ENCODE measurements at places on chromosomes 16 and 17. TPM values are rescaled to one million over a fixed set of nuclear protein-coding genes. Genes with fewer than 3 reads are reported as not detected.

- no peak for DNase-seq
- no peaks in the 10 kb centered on the region for H3K4me1 ChIP-seq
- H3K27ac ChIP-seq = no peak overlapping the region
- H3K4me3 ChIP-seq = no peak overlapping the region
Observed at GRCh38 chr16:71956486-71956885, 43.7 kb downstream of the PKD1L3 start.

- peaks cover 82% of the 10 kb centered on the region for H3K36me3 ChIP-seq
- no peaks in the 10 kb centered on the region for H3K4me1 ChIP-seq
- peak; percentile 17 for DNase-seq
- no peak overlapping the region for H3K27ac ChIP-seq
- no peak overlapping the region for H3K4me3 ChIP-seq
- H3K27me3 ChIP-seq = no peaks in the 10 kb centered on the region
Observed at GRCh38 chr16:70158261-70158939, 15.2 kb upstream of the CLEC18C start.

GRCh38 chr17:50274897-50275221 lies 593 bp downstream of the TMEM92 start:
- no peaks in the 10 kb centered on the region for H3K36me3 ChIP-seq
- no peak for DNase-seq
- H3K4me3 ChIP-seq = peak overlapping the region; percentile 64
- H3K27ac ChIP-seq = peak overlapping the region; percentile 73
- peaks cover 33% of the 10 kb centered on the region for H3K4me1 ChIP-seq

GRCh38 chr17:80738020-80738808 lies 193.6 kb downstream of the RPTOR start:
- DNase-seq = no peak
- peaks cover 11% of the 10 kb centered on the region for H3K4me1 ChIP-seq
- no peak overlapping the region for H3K27ac ChIP-seq

DNA sequence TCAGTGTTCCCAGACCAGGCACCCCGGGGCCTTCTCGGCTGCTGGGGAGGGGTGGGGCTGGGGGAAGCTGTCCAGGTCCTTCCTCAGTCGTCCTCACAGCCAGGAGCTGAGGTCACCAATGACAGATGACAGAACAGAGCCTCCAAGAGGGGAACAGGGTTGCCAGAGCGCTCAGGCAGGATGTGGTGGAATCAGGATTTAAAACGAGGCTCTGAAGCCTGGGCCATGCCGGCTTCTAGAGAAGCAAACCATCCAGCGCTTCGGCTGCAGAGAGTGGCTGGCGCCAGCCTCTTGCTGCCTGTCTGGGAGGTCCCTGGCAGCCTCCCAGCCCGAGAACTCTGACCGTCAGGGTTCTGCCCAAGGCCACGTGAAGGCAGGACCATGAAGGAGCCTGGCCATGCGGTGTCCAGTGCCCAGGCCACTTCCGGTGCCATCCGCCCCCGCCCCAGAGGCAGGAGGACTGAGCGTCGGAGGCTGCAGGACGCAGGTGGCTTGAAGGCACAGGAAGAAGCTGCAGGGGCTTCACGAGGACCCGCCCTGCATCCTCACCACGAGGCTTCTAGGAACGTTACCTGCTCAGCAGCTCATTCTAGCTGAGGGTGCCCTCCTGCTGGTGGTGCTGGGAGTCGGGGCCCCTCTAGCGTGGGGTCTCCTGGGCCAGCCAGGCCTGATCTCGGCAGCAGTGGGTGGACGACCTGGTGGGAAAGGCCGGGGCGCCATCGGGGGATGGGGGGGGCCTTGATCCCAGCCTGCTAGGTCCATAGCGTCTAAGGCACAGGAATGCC lies 78.5 kb downstream of the KLHDC4 start:
- peaks cover 91% of the 10 kb centered on the region for H3K27me3 ChIP-seq
- DNase-seq = no peak
- H3K36me3 ChIP-seq = no peaks in the 10 kb centered on the region

GRCh38 chr16:75860326-75861053 lies 134.2 kb upstream of the CPHXL start:
- peaks cover 24% of the 10 kb centered on the region for H3K27me3 ChIP-seq
- no peaks in the 10 kb centered on the region for H3K4me1 ChIP-seq
- no peak for DNase-seq
- H3K4me3 ChIP-seq = no peak overlapping the region
- no peaks in the 10 kb centered on the region for H3K36me3 ChIP-seq

GRCh38 chr16:47250983-47251382 lies 107.2 kb upstream of the NETO2 start:
- H3K27me3 ChIP-seq = no peaks in the 10 kb centered on the region
- H3K4me1 ChIP-seq = no peaks in the 10 kb centered on the region
- no peak overlapping the region for H3K4me3 ChIP-seq
- no peak for DNase-seq

- H3K27ac ChIP-seq = no peak overlapping the region
- H3K27me3 ChIP-seq = no peaks in the 10 kb centered on the region
- H3K4me1 ChIP-seq = peaks cover 11% of the 10 kb centered on the region
Observed at GRCh38 chr17:31099016-31099415, 4.2 kb downstream of the NF1 start.

DNA sequence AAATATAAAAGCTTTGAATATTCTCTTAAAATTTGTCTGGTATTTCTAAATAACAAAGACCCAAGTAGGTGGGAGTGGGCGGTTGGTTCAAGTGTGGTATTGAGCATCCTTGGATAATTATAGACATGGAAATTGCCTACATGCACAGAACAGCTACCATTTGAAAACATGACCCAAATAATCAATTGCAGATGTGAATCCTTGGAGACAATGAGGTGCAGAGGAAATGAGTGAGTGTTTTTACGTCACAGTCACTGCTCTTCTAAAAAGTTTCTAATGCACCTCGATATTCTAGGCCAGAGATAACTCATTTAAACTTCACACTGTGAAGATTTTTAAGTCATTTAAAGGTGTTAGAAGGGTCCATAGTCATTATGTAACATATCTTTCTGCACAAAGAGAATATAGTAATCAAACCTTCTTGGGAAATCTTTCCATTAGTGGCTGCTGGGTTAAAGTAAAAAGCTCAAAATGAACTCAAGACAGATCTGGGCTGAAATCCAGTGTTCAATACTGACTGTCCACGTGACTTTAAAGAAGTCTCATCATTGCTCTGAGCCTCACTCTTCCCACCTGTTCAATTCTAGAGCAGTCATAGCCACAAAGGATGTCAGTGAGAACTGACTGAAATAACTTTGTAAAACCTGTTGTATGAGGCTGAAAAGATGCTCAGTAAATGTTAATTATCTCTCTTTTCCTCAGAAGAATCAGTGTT lies 144.5 kb downstream of the CDH11 start:
- H3K4me3 ChIP-seq = no peak overlapping the region
- no peaks in the 10 kb centered on the region for H3K27me3 ChIP-seq
- H3K27ac ChIP-seq = no peak overlapping the region

GRCh38 chr17:60993497-60993896 lies 315.8 kb downstream of the BCAS3 start:
- H3K27ac ChIP-seq = no peak overlapping the region
- H3K27me3 ChIP-seq = no peaks in the 10 kb centered on the region
- H3K36me3 ChIP-seq = peaks cover 6% of the 10 kb centered on the region
- no peak for DNase-seq
- no peaks in the 10 kb centered on the region for H3K4me1 ChIP-seq
- no peak overlapping the region for H3K4me3 ChIP-seq

GRCh38 chr17:62732125-62732524 lies 76.0 kb downstream of the MARCHF10 start:
- DNase-seq = no peak
- H3K4me1 ChIP-seq = no peaks in the 10 kb centered on the region
- H3K4me3 ChIP-seq = no peak overlapping the region
- no peaks in the 10 kb centered on the region for H3K27me3 ChIP-seq

GRCh38 chr16:48498769-48499631 lies 111.0 kb downstream of the N4BP1 start:
- no peak for DNase-seq
- H3K36me3 ChIP-seq = no peaks in the 10 kb centered on the region
- H3K4me1 ChIP-seq = peaks cover 42% of the 10 kb centered on the region
- H3K27me3 ChIP-seq = no peaks in the 10 kb centered on the region
- H3K4me3 ChIP-seq = no peak overlapping the region

GRCh38 chr17:13154930-13155329 lies 137.1 kb upstream of the ELAC2 start:
- no peak overlapping the region for H3K4me3 ChIP-seq
- no peaks in the 10 kb centered on the region for H3K27me3 ChIP-seq
- H3K27ac ChIP-seq = no peak overlapping the region
- no peaks in the 10 kb centered on the region for H3K4me1 ChIP-seq
- no peak for DNase-seq

DNA sequence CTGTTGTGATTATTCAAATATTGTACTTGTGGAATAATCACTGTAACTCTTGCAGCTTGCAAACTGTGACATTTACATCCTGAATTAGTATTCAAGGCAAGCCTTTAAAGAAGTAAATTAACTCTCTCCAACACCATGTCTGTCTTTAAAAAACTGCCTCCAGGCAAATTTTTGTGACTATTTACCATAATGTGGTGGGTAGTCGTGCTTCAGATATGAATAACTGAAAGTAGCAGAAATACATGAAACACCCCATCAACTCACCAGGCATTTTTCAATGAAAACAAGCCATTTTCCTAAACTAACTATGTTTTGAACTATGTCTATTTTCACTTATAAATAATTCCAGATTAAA lies 217.4 kb upstream of the PSMD7 start:
- DNase-seq = no peak
- H3K27me3 ChIP-seq = no peaks in the 10 kb centered on the region
- H3K4me3 ChIP-seq = no peak overlapping the region
- H3K4me1 ChIP-seq = no peaks in the 10 kb centered on the region
- no peaks in the 10 kb centered on the region for H3K36me3 ChIP-seq

- H3K4me3 ChIP-seq = no peak overlapping the region
- H3K27me3 ChIP-seq = no peaks in the 10 kb centered on the region
- H3K36me3 ChIP-seq = no peaks in the 10 kb centered on the region
- peak; percentile 73 for DNase-seq
Observed at GRCh38 chr17:31511195-31511578, 119.7 kb downstream of the RAB11FIP4 start.

DNA sequence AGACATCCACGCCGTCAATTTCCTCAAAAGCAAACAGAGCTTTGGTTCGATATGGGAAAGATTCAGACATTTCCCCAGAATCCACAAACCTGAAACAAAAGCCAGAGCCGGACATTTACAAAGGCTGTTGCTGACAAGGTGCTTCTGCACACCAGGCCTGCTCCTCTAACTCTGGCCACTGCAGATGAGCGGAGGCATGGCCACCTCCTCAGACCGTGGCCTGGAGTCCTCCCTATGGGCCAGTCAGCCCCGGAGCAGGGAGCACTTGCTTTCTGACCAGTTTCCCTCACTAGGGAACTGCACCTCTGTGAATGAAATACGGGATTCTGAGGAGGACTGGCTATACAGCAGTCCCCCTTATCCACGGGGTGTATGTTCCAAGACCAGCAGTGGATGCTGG lies 22.3 kb upstream of the TRAP1 start:
- H3K27me3 ChIP-seq = no peaks in the 10 kb centered on the region
- H3K4me3 ChIP-seq = no peak overlapping the region
- H3K36me3 ChIP-seq = peaks cover 96% of the 10 kb centered on the region
- H3K27ac ChIP-seq = no peak overlapping the region
- DNase-seq = no peak

GRCh38 chr17:2712300-2713043 lies 908 bp upstream of the CLUH start:
- DNase-seq = no peak
- peak overlapping the region; percentile 78 for H3K4me3 ChIP-seq
- H3K4me1 ChIP-seq = peaks cover 47% of the 10 kb centered on the region
- no peaks in the 10 kb centered on the region for H3K36me3 ChIP-seq
- H3K27me3 ChIP-seq = no peaks in the 10 kb centered on the region

DNA sequence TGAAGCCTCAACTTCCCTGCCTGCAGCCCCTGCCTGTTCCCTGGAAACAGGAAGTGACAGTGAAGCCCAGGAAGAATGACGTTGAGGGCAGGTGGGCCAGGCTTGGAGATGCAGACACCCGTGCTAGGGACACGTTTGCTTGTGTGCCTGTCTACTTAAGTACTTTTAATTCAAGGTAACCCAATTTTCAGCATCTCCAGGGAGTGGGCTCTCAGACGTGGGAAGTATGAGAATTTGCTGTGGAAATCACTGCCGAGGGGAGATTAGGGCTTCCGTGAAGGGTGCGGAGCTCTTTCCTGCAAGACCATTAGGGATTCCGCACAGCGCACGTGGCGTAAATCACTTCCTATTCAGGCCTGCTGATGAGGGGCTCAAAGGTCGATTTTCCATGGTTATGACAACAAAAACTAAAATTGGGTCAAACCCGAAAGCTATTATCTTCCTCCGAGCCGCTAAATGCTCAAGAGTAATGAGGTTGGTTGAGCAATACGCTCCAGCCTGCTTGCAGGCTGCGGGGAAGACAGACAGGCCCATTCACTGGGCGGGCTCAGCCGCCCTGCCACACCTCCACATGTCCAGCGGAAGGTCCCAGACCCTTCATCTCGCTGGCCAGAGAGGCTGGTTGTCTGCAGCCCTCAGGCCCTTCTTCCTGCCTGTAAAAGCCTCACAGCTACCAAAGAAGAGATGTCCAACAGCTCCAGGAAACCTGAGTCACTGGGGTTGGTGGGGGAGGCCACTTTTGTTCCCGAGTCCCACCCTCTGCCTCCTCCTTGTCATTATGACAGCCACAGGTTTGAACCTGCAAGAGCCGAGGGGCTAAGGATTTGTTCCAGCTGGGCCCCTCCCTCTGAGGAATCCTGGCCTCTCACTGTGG lies 109.9 kb downstream of the RBFOX3 start:
- DNase-seq = no peak
- peaks cover 60% of the 10 kb centered on the region for H3K27me3 ChIP-seq
- H3K36me3 ChIP-seq = no peaks in the 10 kb centered on the region
- H3K4me3 ChIP-seq = no peak overlapping the region
- H3K4me1 ChIP-seq = no peaks in the 10 kb centered on the region

- no peaks in the 10 kb centered on the region for H3K36me3 ChIP-seq
- H3K27me3 ChIP-seq = no peaks in the 10 kb centered on the region
- H3K4me1 ChIP-seq = peaks cover 26% of the 10 kb centered on the region
- peak overlapping the region; percentile 35 for H3K4me3 ChIP-seq
- peak overlapping the region; percentile 67 for H3K27ac ChIP-seq
Observed at GRCh38 chr17:3535253-3535995, 22.2 kb downstream of the TRPV3 start.

The ACSM2A gene
- not detected for total RNA-seq

The RNF222 gene
- not detected for total RNA-seq

The KRTAP2-1 gene
- total RNA-seq = not detected

The SRSF1 gene
- 299 TPM for total RNA-seq

The FOXC2 gene
- total RNA-seq = not detected

The ADAD2 gene
- 0.18 TPM for total RNA-seq

The EXOC3L1 gene
- 15.1 TPM for total RNA-seq

The MYH13 gene
- total RNA-seq = 3.5 TPM

The IRX6 gene
- total RNA-seq = not detected

Data from stomach (tissue), 19 donors.